Stimulated activated CD4-positive, alpha-beta T cell treated with anti-CD3 and anti-CD28 coated beads, Interleukin-12 subunit alpha, Interleukin-12 subunit beta, amount 100 ng/mL, for 4 hours (primary cell): ENCODE measurements at places on chromosomes 5 and 9.
A peak's percentile ranks its signal among the peaks of the same experiment; 100 is the strongest.

DNA sequence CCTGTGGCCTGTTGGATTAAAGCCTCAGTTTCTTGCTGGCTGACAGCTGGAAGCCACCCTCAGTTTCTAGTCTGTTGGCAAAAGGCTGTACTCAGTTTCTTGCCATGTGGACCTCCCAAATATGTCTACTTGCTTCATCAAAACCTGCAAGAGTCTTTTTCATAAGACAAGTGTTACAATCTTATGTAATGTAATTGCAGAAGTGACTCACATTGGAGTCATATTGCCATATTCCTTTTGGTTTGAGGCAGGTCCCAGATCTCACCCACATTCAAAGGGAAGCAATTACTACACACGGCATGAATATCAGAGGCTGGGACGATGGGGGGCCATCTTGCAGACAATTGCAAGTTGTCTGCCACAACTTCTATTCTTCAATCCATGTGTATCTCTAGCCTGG lies 286.7 kb upstream of the IL12B start:
- DNase-seq: no peak

GRCh38 chr9:99004717-99005460 lies 61.2 kb downstream of the COL15A1 start:
- DNase-seq: no peak

DNA sequence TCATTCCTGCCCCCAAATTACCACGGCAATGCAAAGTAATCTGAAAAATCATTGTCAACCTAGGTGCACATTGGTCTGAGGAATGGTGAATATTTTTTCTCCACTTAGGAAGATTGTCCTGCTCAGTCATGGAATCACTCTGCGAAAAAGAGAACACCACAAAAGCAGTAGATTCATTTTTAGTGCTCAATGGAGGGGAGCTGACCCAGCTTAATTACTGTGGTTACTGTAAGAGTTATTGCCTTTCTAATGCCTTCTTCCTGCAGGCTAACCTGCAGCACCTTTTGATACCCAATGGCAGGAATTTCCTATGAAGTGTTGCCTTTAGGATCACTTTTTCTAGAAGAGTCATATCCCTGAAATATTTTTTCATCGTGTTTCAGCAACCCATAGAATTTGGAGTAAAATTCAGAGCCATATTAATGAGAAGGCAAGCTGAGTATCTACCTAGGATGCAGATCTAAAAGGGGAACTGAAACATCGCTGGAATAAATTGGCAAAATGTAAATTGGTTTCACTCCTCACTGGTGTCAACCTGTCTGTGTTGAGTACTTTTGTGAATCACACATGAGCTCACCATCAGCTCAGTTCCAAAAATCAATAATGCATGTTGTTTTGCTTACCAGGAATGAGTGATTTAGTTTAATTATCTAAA lies 464.5 kb downstream of the CSNK1G3 start:
- DNase-seq: no peak

- DNase-seq: no peak
These were observed 119.5 kb downstream of the ANXA1 start for GRCh38 chr9:73270967-73271721.

- no peak for DNase-seq
These were observed 13.7 kb upstream of the NXNL2 start for GRCh38 chr9:88521308-88521707.

DNA sequence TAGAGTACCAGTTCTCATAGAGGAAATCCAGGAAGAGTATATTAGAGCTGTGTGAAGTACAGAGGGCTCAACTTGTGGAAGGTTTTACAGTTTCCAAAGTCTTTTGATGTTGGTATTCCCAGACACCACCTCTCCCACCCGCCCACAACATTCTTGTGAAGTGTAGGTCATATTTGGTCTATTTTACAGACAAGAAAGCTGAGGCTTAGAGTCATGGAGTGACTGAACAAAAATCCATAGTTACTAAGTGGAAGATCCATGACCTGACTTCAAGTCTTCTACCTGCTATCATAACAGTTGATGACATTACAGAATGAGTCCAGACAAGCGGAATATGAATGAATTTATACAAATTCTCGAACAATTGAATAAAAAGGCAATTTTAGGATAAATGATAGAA lies 187.1 kb upstream of the RPS23 start:
- DNase-seq: no peak

- peak; percentile 83 for DNase-seq
These were observed at the start of gene RACK1 for GRCh38 chr5:181243564-181244343. Gene RACK1, minus strand, starts transcription at chr5:181243906. Its CDS starts 106 bp downstream, at chr5:181243800.

GRCh38 chr5:143470120-143470519 lies 66.6 kb upstream of the NR3C1 start:
- no peak for DNase-seq

- DNase-seq: no peak
These were observed 327.1 kb upstream of the NUDT12 start for GRCh38 chr5:103889500-103890209.

DNA sequence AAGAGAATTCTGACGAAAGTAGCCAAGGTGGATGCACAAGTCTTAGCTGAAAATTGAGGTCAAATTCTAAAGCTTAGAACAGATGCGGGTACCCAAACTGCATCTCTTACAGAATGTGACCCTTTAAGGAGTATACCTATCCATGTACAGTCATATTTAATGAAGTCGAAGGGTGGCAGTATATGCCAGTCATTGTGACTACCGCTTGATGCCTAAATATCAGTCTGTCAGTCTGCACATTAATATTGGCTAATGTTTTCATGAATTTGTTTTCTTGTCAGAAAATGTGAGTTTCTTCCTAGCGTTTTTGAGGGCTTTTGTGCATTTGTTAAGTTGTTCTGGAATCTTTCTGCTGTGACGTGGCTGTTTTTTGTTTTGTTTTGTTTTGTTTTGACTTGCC lies 264.5 kb upstream of the ELAVL2 start:
- no peak for DNase-seq

GRCh38 chr9:16133556-16134227 lies 580.8 kb downstream of the CCDC171 start:
- DNase-seq: no peak

- DNase-seq: no peak
These were observed 9.1 kb downstream of the MEGF10 start for GRCh38 chr5:127299678-127300077.

- DNase-seq: no peak
These were observed 130.6 kb downstream of the DTWD2 start for GRCh38 chr5:118857700-118858099.

GRCh38 chr5:864492-865167 lies 13.8 kb upstream of the ZDHHC11 start:
- DNase-seq: no peak

DNA sequence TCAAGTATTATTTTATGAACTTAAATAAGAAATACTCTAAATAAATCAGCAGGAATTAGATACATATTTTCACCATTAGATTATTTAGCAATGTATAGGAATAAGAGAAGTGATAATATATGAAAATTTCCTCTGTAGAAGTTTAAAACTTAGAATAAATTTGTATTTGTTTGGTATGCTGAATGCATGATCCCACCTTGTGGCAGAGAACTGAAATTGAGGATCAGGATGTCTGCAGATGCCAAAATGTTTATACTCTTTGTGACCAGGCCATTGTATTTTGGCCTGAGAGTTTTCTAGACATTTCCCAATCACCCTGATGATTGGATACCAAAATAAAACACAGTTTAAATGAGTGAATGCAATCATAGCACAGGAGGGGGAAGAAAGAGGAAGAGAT lies 6.3 kb downstream of the TYRP1 start:
- DNase-seq: no peak

- no peak for DNase-seq
These were observed 37.7 kb downstream of the RGS3 start for GRCh38 chr9:113501129-113501686.

GRCh38 chr9:113246928-113247327 lies 25.6 kb downstream of the SLC31A1 start:
- DNase-seq: no peak

- no peak for DNase-seq
These were observed 46.2 kb upstream of the TUSC1 start for GRCh38 chr9:25724424-25724823.

- DNase-seq: no peak
These were observed 53.9 kb downstream of the PAM start for GRCh38 chr5:102809033-102809432.

- no peak for DNase-seq
These were observed 407.4 kb downstream of the BRINP1 start for GRCh38 chr9:118961857-118962256.

DNA sequence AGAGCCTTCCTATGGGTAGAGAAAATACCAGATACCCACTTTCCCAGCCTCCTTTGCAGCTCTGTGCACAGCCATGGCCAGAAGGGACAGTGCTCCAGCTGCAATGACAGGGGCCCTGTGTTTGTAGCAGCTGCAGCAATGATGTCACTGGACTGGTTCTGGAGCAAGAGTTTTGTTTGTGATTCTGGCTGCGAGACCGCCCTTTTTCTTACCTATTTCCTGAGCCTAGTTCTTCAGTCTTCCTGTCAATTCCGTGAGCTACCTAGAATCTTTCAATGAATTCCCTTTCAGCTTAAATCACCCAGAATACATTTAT lies 10.0 kb upstream of the BOD1 start:
- DNase-seq: no peak

GRCh38 chr9:37776328-37776727 lies 8.5 kb downstream of the EXOSC3 start:
- no peak for DNase-seq

DNA sequence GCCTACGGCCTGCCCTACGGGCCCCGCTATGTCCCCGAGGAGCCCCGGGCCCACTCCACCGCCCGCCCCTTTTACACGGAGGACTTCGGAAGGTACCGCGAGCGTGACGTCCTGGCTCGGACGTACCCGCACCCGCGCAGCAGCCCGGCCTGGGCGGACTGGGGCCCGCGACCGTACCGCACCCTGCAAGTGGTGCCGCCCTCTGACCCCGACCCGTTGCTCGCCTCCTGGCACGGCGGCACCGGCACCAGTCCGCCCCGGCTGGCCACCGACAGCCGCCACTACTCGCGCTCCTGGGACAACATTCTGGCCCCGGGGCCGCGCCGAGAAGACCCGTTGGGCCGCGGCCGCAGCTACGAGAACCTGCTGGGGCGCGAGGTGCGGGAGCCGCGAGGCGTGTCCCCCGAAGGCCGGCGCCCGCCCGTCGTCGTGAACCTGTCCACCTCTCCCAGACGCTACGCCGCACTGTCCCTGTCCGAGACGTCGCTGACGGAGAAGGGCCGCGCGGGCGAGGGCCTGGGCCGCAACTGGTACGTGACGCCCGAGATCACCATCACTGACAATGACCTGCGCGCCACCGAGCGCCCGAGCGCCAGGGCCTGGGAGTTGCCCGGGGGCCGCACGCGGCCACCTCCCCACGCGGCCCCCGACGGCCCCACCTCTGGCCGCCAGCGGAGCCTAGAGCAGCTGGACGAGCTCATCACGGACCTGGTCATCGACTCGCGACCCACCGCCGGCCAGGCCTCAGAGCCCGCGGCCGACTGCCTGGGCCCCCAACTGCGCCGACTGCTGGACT lies 3.4 kb downstream of the AJM1 start:
- DNase-seq: no peak

- no peak for DNase-seq
These were observed 98.0 kb downstream of the ANKH start for GRCh38 chr5:14773588-14773987.

DNA sequence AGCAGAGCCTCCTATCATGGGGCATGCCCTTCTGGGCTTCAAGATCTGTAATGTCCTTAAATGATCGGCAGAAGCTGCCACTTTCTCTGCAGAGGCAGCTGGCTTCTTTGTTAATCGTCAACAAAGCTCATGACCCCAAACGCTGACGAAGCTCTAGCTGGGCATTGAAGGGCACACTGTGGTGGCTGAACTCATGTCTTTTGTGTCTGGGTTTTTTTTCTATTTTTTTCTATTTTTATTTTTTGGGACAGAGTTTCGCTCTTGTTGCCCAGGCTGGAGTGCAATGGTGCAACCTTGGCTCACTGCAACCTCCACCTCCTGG lies 65.2 kb upstream of the ASS1 start:
- no peak for DNase-seq

DNA sequence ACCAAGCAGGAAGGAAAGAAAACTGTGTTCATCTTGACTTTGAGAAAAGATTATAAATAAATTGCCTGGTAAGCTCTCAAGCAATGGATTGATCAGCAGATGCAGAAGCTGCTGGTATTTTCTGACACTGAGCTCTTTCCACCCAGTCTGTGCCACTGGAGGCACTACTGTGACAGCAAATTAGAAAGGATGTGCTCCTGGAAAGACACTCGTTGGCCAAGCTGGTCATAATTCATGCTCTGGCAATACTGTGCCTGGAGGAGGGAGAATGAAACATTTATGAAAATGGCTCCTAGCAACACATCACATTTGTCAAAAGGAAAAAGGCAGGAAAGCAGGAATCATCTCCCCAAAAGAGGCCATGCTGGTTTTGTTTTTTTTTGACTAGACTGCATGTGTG lies 84.2 kb downstream of the CAVIN4 start:
- no peak for DNase-seq

DNA sequence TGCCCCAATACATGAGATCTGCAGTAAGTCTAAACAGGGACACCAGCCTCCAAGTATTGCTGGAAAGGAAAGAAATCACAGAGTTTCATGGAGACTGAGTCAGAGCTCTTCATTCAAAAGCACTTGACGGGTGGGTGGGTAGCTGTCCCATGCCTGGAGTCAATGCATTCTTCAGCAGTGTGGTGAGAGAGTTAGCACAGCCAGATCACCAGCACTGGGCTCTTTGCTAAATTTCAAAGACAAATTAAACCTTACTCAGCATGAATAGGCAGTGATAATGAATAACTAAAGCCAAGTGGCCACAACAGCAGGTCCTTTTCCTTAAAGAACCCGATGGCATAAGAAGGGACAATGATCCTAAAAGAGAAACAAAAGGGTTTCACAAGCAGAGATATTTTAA lies 192.4 kb downstream of the ACTL7B start:
- DNase-seq: no peak

DNA sequence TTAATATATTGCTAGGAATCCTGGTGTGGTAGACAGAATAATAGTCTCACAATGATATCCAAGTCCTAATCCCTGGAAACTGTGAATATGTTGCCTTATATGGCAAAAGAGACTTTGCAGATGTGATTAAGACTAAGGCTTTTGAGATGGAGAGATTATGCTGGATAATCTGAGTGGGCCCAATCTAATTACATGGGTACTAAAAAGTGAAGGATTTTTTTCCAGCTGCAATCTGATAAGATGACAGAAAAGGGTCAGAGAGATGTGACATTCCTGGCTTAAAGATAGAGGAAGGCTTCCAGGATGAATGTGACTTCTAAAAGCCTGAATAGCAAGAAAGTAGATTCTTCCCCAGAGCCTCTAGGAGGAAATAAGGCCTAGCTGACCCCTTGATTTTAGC lies 80.7 kb upstream of the MPDZ start:
- no peak for DNase-seq

GRCh38 chr9:91047993-91048607 lies 246.5 kb downstream of the SYK start:
- DNase-seq: no peak

- peak; percentile 35 for DNase-seq
These were observed 11.3 kb downstream of the AHRR start for GRCh38 chr5:332843-333242.

- no peak for DNase-seq
These were observed 14.0 kb downstream of the GRIN1 start for GRCh38 chr9:137152844-137153405.

GRCh38 chr9:32783168-32783891 lies at the start of gene TMEM215:
Gene TMEM215, plus strand, starts transcription at chr9:32783540. Its CDS starts 644 bp downstream, at chr9:32784184.
- DNase-seq: no peak
